ENCODE measurements at places on chromosomes 3 and 15. TPM values are rescaled to one million over a fixed set of nuclear protein-coding genes. Genes with fewer than 3 reads are reported as not detected.
A peak's percentile ranks its signal among the peaks of the same experiment; 100 is the strongest.

GRCh38 chr15:29031502-29032228 is 145.9 kb downstream of the APBA2 start:
- no peak for DNase-seq

Gene ANKRD34C
- total RNA-seq = not detected

Gene SPTSSB
- total RNA-seq = not detected

GRCh38 chr15:78001656-78002055 is 75.9 kb downstream of the TBC1D2B start:
- DNase-seq = no peak

Gene FBLN2
- 452 TPM for total RNA-seq

DNA sequence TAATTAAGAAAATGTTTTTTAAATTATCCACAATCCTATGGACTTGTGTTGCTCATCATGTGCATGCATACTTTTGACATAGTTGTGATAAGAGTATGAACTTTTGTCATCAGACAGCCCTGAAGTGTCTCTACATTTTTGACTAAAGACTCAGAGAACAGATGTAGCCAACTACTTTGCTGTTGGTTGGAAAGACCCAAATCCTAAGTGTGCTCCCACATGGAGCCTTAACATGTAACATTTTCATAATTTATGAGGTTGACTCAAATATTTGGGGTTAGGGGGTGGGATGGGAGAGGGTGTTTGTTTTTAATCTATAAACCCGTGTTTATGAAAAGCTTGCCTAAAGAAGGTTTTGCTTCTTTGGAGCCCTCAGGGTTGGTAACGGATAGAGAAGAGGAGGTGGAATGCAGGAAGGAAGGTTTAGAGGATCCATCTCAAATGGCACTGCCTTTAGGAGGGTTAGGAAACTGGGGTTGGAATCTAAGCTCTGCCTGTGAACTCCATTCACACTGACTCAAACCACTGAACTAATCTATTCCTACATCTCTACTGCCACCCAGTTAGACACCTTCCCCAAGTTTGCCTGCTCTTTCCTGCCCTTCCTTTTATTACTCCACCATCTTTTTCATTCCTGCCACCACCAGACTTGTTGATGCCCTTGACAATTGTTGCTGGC is 3.7 kb downstream of the BOC start:
- DNase-seq = peak; percentile 59

DNA sequence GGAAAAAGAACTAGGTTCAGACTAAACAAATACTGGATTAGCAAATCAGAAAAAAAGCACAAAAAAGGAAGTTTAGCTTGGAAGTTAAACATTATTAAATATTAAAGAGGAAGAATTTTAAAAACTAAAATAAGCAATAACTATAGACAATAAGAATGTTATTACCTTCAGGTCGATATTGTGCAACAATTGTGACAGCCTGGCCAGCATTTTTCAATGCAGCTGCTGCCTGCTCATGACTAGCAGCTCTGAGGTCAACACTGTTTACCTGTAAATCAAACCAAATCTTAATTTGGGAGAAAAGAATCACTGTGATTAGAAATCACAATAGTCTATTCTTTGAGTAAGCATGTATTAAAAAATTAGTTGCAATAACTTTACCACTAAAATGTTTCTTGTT is 75.1 kb upstream of the MELTF start:
- no peak for DNase-seq

GRCh38 chr3:178152031-178152806 is 384.0 kb upstream of the KCNMB2 start:
- DNase-seq = peak; percentile 19

DNA sequence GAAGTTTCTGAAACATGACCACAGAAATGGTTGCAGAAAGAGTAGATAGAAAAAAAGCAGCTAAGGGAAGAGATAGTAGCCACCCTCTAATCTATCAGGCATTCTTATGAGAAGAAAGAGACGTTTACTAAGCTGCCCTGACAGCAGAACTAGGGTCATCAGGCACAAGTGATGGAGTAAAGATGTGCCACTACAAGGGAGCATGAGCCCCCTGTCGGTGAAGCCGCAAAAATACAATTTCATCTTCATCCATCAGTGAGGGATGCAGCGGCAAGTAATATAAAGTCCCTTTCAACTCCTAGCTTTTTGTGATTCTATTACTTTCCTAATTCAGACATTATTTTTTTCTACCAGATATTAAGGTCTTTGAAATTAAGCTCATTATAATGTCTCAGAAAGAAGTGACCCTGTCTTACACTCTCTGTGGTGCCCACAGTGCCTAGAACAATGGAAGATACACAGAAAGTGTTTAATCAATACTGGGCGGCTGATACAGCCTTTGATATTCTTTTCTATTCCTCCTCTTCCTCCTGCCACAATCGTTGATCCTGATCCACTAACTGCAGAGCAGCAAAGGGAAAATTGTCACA is 651.6 kb downstream of the NTRK3 start:
- DNase-seq = peak; percentile 35

GRCh38 chr3:193237030-193237429 is 4.0 kb upstream of the PLAAT1 start:
- no peak for DNase-seq

- DNase-seq = no peak
Measured at GRCh38 chr3:161420746-161421145, 49.4 kb upstream of the SPTSSB start.

DNA sequence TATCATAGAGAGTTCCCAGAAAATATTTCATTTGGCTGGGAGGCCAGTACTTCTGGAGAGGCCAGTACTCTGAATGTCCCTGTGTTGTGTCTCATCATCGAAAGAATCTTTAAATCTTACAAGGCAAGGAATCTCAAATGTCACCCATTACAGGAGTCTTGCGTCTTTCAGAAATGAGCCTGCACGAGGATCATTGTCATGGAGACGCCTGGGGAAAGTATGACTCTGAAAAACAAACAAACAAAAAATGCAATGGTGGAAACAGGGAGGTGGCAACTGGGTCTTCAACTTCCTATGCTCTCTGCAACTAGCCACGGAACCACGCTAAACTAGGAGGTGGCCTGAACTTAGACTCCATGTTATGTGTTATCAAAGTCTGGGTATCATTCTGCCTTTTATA is 804.6 kb downstream of the EPHA3 start:
- no peak for DNase-seq

Gene MOBP
- total RNA-seq = not detected

Gene APOD
- total RNA-seq = 2.9 TPM

Gene PLS1
- 0.99 TPM for total RNA-seq

Gene CFAP91
- total RNA-seq = 0.98 TPM

DNA sequence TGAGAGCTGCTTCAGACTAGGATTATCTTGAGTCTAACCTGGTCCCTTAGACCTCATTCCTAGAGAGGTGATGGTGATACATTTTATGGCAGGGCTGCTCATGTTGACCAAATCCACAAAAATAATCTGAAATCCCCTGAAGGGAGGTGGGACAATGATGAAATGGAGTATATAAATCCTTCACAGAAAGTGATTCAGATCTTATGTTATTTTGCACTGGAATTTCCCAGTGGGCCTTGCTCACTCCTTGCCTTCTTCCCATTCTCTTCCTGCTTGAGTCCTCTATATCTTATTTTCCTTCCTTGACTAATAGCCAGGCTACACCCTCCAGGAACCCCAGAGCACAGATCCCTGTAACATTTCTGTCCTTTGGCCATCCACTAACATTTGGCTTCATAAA is 10.4 kb upstream of the TMEM202 start:
- no peak for DNase-seq

GRCh38 chr15:78791357-78791756 is 19.9 kb downstream of the ADAMTS7 start:
- no peak for DNase-seq

GRCh38 chr15:78969687-78970349 is 25.0 kb upstream of the CTSH start:
- DNase-seq = peak; percentile 73

- DNase-seq = no peak
Measured at GRCh38 chr15:34214135-34214534, 4.2 kb upstream of the KATNBL1 start.

DNA sequence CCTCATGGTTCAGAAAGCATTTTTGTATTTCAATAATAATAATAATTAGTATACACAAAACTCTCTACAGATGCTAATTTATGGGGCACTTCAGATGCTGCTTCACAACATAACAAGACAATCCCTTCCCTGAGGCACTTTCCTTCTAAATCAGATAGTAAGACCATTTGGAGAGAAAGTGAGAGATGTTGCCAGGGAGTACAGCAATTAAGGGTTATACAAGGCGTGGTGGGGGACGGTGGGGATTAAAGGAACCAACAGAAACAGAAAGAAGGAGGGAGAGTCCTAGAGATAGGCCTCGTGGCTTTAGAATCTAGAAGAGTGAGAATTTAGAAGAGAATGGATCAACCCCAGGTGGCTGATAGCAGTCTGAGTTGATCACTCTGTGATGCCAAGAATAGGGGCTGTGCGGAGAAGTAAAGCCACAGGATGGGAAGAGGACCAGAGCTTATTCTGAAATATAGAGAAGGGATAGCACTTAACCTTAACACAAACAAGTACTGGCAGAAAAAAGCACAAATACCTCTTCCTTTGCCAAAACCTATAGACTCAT is 76.9 kb downstream of the ETFA start:
- no peak for DNase-seq

DNA sequence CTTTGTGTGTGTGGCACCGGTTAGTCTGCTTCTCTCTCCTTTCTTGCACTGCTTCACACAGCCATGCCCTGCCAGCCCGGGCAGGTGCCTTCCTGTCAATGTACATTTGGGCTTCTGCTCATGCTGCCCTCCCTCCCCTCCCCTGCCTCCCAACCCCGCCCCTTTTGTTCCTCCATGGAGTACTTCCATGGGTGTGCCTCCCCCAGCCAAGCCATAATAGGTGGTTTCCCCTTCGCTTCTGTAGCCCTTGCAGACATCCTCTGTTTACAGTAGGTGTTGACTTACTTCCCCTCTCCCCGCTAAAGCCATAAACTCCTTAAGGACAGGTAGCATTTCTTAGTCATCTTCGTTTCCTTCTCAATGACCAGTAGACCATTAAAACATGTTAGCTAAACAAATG is 31.8 kb upstream of the CRTC3 start:
- no peak for DNase-seq

Gene PEX11A
- total RNA-seq = 8.7 TPM

- DNase-seq = peak; percentile 62
Measured at GRCh38 chr3:114363554-114364202, 69.8 kb downstream of the TIGIT start.

DNA sequence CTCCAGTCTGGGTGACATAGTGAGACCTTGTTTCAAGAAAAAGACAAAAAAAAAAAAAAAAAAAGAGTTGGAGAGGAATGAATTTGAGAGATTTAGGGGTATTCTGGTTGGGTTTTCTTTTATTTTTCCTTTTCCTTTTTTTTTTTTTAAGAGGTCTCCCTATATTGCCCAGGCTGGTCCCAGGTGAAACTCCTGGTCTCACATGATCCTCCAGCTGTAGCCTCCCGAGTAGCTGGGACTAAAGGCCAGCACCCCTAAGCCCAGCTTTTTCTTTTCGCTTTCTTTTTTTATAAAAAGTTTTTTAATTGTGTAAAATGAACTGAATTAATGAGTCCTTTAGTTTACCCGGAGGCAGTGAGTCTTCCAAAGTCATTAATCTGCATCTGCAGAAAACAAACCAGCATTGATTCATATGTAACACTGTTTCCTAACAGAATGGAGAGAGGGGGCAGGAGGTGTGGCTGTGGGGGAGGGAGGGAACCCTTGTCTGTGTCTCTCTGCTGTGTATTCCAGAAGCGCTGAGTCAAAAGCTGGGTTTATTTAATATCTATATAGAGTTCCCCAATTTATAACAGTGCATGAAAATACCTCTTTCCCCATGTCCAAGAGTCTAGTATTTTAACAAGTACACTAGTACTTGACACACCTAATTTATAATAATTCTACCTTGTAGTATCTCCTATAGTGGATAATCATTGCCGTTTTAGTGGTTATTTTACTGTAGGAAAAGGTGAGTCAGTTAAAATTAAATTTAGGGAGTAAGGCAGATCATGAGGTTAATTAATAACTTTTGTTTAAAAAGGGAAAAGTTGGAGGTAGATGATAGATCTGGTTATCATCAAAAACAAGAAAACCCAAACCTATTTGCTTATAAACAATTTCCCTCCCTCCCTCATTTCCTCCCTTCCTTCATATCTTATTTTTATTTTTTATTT is 2.6 kb upstream of the DPPA4 start:
- no peak for DNase-seq

GRCh38 chr3:119311081-119311925 is 17.1 kb downstream of the ARHGAP31 start:
- peak; percentile 41 for DNase-seq

GRCh38 chr15:60966316-60966715 is 262.8 kb downstream of the RORA start:
- peak; percentile 39 for DNase-seq

DNA sequence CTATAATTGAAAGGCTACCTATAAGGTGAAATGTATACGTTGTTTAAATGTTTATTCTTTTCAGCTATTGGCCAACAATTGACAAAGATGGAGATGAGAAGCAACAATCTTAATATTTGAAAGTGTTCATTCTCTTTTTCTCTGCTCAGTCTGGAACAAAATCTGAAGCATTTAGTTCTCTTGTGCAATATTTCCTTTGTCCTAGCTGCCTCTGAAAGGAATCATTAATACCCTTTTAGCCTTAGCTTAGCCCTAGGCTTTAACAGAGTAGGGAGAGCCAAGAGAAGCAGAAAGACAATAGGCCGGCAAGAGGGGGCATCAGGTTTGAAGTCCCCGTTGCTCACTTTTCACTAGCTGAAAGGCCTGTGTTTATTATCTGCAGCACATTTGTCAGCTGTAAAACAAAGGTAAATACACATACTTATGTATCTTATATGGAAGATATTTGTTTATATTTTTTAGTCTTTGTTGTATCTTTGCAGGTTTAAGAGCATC is 422.5 kb upstream of the SEMA6D start:
- peak; percentile 10 for DNase-seq

Gene SOX14
- total RNA-seq = not detected

DNA sequence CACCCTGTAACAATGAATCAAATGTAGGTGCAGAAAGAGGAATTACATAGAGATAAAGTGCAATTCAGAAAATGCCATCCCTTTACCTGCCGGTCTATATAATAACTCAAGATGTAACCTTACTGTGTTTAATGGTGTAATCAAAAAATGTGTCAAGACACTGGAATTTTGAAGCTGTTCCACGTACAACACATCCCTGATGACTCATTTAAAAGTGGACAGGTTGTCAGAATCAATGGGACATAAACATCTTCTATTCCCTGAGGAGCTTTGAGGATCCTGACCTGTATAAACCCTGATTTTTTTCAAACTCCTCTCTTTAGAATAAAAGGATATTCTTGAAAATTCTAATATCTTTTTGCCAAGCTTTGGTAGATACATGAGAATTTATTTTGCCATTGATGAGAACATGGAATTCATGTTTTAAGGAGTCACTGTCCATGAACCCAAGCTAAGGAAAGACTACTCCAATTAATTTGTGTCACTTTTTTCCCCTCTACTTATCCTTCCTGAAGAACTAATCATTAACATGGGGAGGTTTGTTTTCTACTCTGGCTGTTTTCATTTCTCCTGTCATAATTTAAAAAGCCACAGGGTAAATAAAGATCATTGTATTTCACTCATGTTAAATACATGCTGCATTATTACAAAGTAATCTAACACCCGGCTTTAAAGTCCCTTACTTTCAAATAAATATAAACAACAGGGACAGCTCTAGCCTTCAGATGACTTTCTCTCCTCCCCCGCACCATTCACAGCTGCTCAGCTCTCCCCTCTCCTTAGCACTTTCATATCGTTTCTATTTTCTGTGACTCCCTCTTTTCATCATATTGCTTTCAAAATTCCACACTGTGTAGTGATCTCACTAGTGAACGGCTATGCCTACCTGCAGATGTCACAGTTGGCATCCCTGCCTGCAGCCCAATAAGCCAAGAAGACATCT is 138.3 kb downstream of the TAFA4 start:
- no peak for DNase-seq
